Type B pancreatic cell (in vitro differentiated cells): ENCODE measurements at places on chromosomes 7 and 10. TPM values are rescaled to one million over a fixed set of nuclear protein-coding genes. Genes with fewer than 3 reads are reported as not detected.

Gene SPDYE9
- total RNA-seq = not detected in 2 replicates

Gene GALNT17
- total RNA-seq = 20.2 and 21.9 TPM in 2 replicates

GRCh38 chr7:23404546-23405239 lies 65.6 kb downstream of the IGF2BP3 start:
- no peaks in the 10 kb centered on the region for H3K4me1 ChIP-seq
- no peak overlapping the region for H3K4me3 ChIP-seq
- H3K27ac ChIP-seq = peak overlapping the region; percentile 4
- DNase-seq = no peak
- peaks cover 61% of the 10 kb centered on the region for H3K36me3 ChIP-seq
- H3K27me3 ChIP-seq = no peaks in the 10 kb centered on the region

GRCh38 chr10:80488539-80489066 lies 34.5 kb downstream of the TSPAN14 start:
- no peak for DNase-seq
- no peaks in the 10 kb centered on the region for H3K27me3 ChIP-seq
- H3K4me1 ChIP-seq = peaks cover 45% of the 10 kb centered on the region
- H3K4me3 ChIP-seq = no peak overlapping the region
- no peak overlapping the region for H3K27ac ChIP-seq
- peaks cover 32% of the 10 kb centered on the region for H3K36me3 ChIP-seq

GRCh38 chr7:71793251-71793650 lies 618.9 kb downstream of the CALN1 start:
- no peak for DNase-seq
- H3K27ac ChIP-seq = no peak overlapping the region
- H3K27me3 ChIP-seq = no peaks in the 10 kb centered on the region
- no peaks in the 10 kb centered on the region for H3K4me1 ChIP-seq

GRCh38 chr10:52954407-52954806 lies 181.8 kb upstream of the MBL2 start:
- peaks cover 8% of the 10 kb centered on the region for H3K36me3 ChIP-seq
- no peaks in the 10 kb centered on the region for H3K27me3 ChIP-seq
- DNase-seq = no peak
- peaks cover 22% of the 10 kb centered on the region for H3K4me1 ChIP-seq
- H3K4me3 ChIP-seq = no peak overlapping the region

DNA sequence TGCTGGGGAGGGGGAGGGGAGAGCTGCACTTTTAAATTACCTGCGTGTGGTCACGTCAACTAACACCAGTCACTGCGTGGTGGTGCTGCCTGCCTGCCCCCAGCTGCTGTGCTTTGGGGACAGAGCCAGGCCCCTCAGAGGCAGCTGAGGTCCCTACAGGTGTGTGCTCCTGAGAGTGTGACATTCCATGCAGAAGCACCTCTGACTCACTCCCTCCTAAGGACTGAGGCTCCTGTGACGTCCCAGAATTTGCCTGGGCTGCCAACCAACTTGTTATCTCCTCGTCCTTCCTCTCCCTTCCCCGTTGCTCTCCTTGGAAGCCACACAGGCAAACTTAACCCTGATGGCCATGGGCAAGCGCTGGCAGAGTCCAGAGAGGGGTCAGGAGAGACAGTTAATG lies 563.0 kb downstream of the PARD3 start:
- no peak overlapping the region for H3K27ac ChIP-seq
- no peak overlapping the region for H3K4me3 ChIP-seq
- no peak for DNase-seq
- H3K36me3 ChIP-seq = peaks cover 5% of the 10 kb centered on the region
- H3K27me3 ChIP-seq = no peaks in the 10 kb centered on the region

GRCh38 chr7:47803846-47804245 lies 144.4 kb downstream of the PKD1L1 start:
- H3K27me3 ChIP-seq = peaks cover 28% of the 10 kb centered on the region
- peaks cover 11% of the 10 kb centered on the region for H3K4me1 ChIP-seq
- DNase-seq = no peak
- no peaks in the 10 kb centered on the region for H3K36me3 ChIP-seq
- no peak overlapping the region for H3K27ac ChIP-seq
